H1 (cell line): ENCODE measurements at places on chromosomes 3 and 15. TPM values are rescaled to one million over a fixed set of nuclear protein-coding genes. Genes with fewer than 3 reads are reported as not detected.
A peak's percentile ranks its signal among the peaks of the same experiment; 100 is the strongest.

Gene STRC
- 0.34 and 0.42 TPM in 2 replicates for total RNA-seq

GRCh38 chr3:56654460-56654859 lies 28.6 kb downstream of the TASOR start:
- no peak for DNase-seq

Gene FOXL2
- total RNA-seq, result 2.2 and 2.4 TPM in 2 replicates

DNA sequence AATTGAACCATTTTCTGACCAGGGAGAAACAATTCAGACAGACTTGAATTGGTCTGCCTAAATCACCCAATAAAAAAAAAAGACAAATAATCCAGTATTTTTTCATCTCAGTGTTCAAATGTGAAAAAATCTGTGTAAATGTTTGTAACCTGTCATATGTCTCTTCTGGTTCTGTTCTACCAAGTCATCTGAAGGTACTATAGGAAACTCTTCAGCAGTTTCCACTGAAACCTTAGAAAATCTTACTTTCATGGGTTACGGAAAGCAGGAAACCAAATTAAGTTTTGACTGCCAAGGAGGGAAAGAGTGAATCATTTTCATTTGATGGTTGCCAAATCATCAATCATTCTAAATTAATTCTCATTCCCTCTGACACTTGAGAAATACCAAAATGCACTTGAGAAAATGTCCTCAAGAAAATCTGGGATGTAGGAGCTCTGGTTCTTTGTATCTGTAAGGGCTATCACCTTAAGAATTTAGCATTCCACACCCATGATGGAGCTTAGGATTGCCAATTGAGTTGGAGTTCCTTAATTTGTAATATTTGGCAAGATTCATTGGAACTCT lies 278.2 kb upstream of the KCNH8 start:
- no peak for DNase-seq

- no peak for DNase-seq
Observed at GRCh38 chr3:8658306-8659212, 14.0 kb upstream of the SSUH2 start.

DNA sequence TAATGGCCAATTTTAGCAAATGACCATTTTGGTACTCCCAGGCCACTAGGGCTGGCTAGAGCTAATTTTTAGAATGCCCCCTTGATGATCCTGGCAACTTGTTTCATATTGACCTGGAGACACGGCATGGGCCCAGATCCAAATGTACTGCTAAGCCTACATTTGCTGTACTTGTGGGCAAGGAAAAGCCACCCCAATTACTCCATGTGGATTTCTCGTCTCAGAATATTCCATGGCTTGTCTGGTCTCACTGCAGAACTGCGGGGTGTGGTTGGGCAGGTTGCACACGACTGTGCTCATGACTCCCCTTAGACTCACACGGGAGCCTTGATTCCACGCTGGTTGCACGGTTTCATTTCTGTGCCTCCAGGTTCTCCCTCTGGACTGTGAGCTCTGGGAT lies 140.9 kb downstream of the RPLP1 start:
- DNase-seq, result no peak

DNA sequence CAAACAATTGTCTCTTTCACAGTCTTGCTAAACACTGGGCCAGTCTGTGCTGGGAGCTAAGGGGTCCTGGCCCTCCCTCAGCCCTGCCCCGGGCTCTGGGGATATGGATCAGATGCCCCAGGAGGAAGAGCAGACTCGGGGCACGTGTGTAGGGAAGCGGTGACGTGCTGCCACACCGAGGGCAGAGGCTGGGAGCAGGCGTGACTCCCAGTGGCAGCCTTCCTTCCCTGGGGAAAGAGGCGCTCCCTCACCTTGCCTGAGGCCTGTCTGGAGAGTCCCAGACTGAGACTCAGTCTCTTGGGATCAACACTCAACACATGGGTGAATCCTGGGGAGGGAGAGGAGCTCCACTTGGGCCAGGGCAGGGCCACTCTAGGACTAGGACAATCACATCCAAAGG lies 54.1 kb upstream of the GRIP2 start:
- no peak for DNase-seq

GRCh38 chr15:90986790-90987507 lies 7.4 kb downstream of the PRC1 start:
- no peak for DNase-seq

DNA sequence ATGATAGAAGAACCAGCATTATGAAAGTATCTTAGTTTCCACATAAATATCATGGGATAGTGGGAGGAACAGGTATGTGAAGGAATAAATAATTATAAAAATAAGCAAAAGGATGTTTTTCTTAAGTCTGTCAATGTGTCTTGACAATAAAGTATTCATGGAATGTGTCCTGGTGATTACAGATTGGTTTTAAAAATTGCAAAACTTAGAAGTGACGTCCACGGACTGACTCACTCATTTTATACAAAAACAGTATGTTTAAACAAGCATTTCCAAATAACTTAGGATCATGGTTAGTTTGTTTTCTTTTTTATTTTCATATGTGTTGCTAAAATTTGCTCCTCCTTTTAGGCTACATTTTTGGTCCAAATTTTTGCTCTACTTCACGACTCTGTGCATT lies 687.0 kb upstream of the NECTIN3 start:
- no peak for DNase-seq

Gene BFSP2
- not detected in 2 replicates for total RNA-seq

Gene C2CD4A
- not detected in 2 replicates for total RNA-seq

Gene LRRC49
- total RNA-seq, result 9.3 and 10.4 TPM in 2 replicates

Gene VEPH1
- 10.9 and 18.3 TPM in 2 replicates for total RNA-seq

- DNase-seq, result no peak
Observed at GRCh38 chr3:112653209-112653871, 12.4 kb upstream of the CCDC80 start.

DNA sequence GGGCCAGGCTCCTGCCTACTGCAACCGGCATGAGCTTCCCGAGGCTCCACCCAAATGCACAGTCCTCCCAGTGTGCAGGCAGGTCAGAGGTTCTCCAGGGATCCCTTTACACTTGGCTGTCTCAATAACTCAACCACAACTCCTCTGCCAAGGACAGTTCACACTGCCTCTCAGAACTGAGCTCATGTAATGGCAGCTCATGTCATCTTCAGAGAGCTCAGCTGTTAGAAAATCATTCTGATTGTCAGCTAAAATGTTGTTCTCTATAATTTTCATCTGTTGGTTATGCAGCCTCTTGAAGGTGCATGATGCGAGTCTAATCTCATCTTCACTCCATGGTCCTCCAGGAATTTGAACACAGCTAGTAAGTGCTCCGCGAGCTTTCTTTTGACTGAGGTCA lies 76.7 kb downstream of the SST start:
- no peak for DNase-seq

Gene NEDD4
- 3.9 and 5.2 TPM in 2 replicates for total RNA-seq

DNA sequence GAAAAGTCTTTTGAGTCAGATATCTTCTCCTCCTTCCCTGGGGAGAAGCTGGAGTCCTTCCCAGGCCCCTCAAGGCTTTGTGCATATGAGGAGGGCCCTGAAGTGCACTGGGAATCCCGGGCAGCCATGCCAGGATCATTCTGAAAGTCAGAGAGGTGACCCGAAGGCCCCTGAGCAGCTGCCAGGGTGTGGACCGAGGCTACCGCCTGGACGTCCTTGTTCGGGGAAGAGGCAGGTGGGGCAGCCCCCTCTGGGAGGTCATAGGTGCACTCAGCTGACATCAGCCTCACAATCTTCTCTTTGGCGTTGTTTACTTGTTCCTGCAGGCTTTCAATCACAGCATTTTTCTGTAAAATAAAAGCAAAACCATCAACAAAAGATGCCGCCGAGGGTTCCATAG lies 73.8 kb upstream of the GSK3B start:
- DNase-seq, result no peak

GRCh38 chr15:39665629-39666250 lies 84.9 kb downstream of the THBS1 start:
- DNase-seq, result no peak

Gene DNAH1
- total RNA-seq, result 0.63 and 1.5 TPM in 2 replicates

DNA sequence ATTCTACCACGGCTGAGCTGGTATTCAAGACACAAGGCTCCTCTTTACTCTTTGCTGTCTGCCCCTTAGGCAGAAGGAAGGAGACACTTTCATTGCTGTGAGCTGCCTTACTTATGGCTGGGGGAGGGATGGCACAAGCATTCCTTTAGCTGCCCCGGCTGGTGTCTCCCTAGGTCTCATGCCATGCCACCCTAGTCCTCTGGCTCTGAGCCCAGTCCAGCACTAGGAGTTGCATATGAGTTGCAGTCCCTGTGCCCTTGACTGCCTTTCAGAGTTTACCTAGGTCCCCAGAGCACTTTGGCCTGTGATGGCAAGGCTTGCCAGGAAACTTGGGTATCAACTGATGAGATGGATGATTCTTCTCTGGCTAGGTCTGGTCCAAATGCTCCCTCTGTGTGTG lies 296.4 kb downstream of the RBMS3 start:
- no peak for DNase-seq

Gene SCN11A
- total RNA-seq, result 0.10 and 0.11 TPM in 2 replicates

Gene SEC62
- total RNA-seq, result 67.8 and 68.1 TPM in 2 replicates

Gene ITIH3
- not detected in 2 replicates for total RNA-seq

Gene TF
- 0.06 and 0.26 TPM in 2 replicates for total RNA-seq

DNA sequence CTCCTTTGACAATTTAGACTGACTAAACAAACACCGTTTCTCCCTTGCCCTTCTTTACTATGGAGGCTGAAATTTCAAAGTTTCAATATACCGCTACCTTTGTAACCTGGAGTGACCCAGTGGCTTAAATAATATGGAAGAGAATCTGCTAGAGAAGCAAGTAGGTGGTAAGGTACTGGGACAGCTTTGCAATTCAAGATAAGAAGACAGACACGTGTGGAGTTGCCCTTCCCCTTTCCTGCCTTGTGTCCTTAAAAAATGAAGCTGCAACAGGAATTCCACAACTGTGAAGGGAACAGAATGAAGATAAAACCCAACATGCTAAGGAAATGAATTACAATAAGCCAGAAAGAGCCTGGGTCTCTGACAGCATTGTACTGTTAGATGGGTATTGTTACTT lies 26.4 kb downstream of the CBLB start:
- DNase-seq, result no peak

Gene TP63
- total RNA-seq, result 0.06 TPM in 1 of 2 replicates, not detected in the other

Gene ALDH1A3
- 5.5 and 5.7 TPM in 2 replicates for total RNA-seq

DNA sequence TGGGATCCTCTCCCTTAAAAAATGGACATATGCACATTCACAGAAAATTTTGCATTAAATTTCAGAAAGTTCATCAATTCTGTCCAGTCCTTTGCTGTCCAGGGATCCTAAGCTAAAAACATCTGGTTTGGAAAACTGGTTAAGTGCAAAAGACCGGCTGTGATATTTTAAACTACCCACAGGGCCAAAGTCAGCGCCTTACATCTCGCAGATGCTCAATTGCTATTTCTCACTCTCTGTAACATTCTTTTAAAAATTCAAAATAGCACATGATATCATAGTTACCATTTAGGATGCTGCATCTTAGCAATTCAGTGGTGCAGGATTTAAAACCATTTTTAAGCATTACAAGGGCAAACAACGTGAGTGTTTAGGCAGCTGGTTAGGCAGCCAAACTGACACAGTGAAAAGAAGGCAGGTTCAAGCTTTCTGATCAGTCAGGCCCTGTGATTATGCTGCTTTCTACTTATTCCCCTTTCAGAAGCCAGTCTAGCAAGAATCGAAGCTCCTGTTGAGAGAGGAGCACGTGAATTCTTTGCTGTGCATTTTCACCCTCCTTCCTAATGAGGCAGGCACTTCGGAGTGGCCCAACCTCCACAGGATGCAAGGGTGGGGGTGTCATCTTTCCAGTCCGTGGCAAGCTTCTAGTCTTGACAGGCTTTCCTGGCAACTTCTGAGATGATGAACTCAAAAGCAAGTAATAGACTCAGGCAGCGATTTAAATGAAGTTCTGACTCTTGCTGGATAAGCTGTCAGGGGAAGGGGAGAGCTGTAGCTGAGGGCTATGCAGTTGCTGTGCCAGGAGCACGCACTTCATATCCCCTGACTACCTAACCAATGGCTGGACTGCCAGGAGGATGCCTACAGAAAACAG lies 8.8 kb downstream of the PRICKLE2 start:
- no peak for DNase-seq

- no peak for DNase-seq
Observed at GRCh38 chr3:23805633-23806533, at the start of gene UBE2E1. TSS of gene UBE2E1 (plus strand) at chr3:23805955. CDS start at chr3:23807270, 1,315 bp downstream.

Gene KLHL6
- total RNA-seq, result not detected in 2 replicates

Gene ANKRD34C
- total RNA-seq, result not detected in 2 replicates

GRCh38 chr3:10511809-10512494 lies 6.6 kb upstream of the ATP2B2 start:
- DNase-seq, result no peak

Gene LRTM1
- total RNA-seq, result not detected in 2 replicates

- no peak for DNase-seq
Observed at GRCh38 chr3:149604125-149604875, 53.5 kb downstream of the WWTR1 start.

Gene TEX55
- not detected in 2 replicates for total RNA-seq

Gene KBTBD13
- total RNA-seq, result not detected in 2 replicates

DNA sequence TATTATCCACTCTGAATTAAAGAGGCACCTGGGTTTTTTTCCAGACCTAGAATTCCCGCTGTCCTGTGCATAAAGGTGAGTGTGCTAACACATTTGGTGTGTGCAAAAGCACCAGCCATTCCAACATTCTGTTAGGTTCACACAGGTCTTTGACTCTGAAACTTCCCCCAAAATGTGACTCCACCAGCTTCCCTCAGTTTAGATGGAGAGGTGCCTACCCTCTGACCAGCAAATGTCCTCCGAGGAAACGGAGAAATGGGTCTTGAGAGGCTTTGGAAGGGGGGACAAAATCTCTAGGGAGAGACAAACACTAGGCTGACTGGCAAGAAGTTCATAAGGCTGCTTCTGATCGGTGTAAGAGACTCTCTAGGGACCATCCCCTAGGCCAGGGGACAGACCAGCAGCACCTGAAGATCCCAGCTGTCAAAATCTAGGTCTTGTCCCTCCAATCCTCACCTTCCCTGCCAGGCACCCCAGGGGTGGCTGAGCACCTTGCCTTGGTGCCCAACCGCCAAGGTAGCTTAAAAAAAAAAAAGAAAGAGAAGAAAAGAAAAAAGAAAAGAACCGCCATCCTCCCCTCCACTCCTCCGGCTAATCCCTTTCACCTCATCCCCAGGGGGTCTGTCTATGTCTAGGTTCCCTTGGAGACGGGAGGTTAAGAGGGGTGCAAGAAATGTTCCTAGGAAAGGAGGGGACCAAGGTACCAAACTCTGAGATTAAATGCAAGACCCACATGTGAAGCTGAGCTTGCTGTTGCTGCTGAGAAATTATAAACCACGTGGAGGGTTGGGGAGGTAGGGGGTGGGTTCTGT lies 2.0 kb upstream of the MECOM start:
- peak; percentile 50 for DNase-seq

DNA sequence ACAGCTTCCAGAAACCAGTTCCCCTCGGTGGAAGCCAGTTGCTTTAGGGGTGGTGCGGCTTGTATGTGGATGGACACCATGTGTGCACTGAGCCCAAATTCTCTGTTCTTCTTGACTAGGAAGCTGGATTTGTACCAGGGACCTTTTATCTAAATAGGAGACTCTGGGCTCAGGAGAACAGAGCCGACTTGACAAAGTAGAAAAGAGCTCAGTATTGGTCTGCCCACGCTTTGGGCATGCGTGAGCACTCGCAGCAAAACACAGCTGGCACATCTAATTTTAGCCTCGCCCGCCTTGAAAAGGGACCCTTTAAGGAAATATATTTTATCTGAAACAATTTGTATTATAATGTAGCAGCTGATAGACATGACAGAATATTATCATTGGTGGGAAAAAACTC lies 1.1 kb upstream of the RBMS3 start:
- no peak for DNase-seq
